ENCODE measurements at places on chromosomes 11 and 22. TPM values are rescaled to one million over a fixed set of nuclear protein-coding genes. Genes with fewer than 3 reads are reported as not detected.

CBLIF gene
- not detected for total RNA-seq

ART1 gene
- total RNA-seq = not detected

FAM181B gene
- not detected for total RNA-seq

WBP2NL gene
- total RNA-seq = 1.2 TPM

KRTAP5-2 gene
- not detected for total RNA-seq

ELFN2 gene
- 0.02 TPM for total RNA-seq

TMX2 gene
- total RNA-seq = 124 TPM

CARD16 gene
- not detected for total RNA-seq

SMIM35 gene
- total RNA-seq = not detected

DERL3 gene
- 0.59 TPM for total RNA-seq

DRD4 gene
- 0.23 TPM for total RNA-seq

APOL6 gene
- total RNA-seq = 4.0 TPM

SYCE3 gene
- total RNA-seq = not detected

HSCB gene
- total RNA-seq = 14.6 TPM

MB gene
- 0.10 TPM for total RNA-seq

IGLL5 gene
- total RNA-seq = not detected

SLC17A6 gene
- total RNA-seq = not detected

USP47 gene
- total RNA-seq = 33.5 TPM

PARVG gene
- total RNA-seq = not detected

CARD18 gene
- not detected for total RNA-seq

FXYD2 gene
- not detected for total RNA-seq

YPEL4 gene
- not detected for total RNA-seq

OR9G1 gene
- not detected for total RNA-seq

OR52K1 gene
- not detected for total RNA-seq
